ENCODE measurements at places on chromosomes 7 and 10.

DNA sequence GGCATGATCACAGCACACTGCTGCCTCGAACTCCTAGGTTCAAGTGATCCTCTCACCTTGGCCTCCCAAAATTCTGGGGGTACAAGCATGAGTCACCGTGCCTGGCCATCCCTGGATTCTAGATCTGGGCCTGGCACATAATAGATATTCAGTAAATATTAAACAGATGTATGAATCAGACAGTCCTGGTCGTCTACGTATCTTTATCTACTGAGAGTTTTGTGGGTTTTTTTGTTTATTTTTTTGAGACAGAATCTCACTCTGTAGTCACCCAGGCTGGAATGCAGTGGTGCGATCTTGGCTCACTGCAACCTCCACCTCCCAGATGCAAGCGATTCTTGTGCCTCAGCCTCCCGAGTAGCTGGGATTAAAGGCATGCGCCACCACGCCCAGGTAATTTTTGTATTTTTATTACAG, 24.3 kb upstream of the ITGB1 start:
- peak; percentile 94 for DNase-seq

DNA sequence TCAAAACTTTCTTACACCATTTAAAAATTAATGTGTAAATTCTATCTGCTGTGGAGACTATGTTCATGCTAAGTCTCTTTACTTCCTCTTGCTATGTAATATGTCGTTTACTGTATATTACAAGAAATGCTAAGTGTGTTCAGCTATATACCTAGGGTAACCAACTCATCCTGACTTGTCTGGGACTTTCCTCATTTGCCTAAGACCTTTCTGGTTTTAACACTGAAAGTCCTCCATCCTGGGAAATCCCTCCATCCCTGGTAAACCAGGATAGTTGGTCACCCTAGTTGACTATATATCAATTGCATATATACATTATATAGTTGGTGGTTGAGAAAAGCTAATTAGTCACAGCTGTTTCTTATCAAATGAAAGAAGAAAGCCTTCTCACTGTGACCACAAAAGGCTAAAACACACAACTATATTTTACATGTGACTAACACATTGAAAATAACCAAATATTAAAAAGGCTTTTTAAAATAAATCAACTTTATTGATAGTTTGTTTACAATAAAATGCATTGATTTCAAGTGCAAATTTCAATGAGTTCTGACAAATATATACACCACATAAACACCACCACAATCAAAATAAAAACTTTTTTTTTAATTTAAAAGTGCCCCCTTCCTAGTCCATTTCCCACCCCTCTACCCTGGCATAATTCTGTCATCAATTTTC, 167.7 kb upstream of the INHBA start:
- peak; percentile 84 for DNase-seq

- DNase-seq: no peak
These were observed 49.5 kb upstream of the PPP2R2D start for GRCh38 chr10:131851346-131851745.

DNA sequence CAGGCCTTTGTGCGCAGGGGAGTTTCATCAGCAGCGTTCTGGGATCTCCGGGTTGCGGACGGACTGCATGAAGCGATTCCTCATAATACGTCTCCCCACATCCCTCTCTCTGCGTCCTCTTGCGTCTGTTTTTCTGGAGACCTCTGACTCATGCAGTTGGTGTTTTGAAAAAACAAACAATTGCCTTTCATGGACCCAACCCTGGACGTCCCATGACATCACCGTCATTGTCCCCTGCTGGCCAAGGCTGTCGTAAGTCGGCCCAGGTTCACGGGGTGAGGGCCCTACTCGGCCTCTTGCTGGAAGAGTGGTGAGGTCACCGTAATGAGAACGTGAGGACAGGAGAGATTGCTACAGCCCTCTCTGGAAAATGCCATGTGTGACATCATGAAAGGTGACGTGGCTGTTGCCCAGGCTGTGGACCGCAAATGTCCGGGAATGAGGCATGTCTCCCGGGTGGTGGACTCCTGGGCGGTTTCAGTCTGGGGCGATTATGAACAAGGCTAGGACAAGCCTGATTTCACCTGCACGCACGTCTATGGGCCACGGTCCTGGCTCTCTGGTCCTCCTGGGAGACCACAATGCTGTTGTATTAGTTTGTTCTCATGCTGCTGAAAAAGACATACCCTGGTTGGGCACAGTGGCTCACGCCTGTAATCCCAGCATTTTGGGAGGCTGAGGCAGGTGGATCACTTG, 9.8 kb upstream of the MAFK start:
- DNase-seq: no peak

DNA sequence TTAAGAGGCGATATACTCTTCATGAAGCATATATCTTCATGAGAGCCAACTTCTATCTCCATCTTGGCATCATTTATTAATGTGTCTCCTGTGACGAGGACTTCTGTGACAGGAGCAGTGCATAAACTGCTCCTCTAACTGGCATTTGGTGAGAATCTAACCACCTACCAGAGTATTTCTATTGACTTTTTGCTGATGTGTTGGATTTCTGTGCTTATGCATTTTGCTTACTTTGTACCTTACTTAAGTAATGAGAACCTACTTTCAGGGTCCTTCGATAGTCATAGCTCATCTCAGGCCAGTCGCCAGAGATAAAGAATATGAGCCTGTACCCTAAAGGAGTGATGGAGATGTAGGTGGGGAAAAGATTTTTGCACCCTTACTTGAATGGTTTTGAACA, 265.7 kb downstream of the SUGCT start:
- DNase-seq: no peak

DNA sequence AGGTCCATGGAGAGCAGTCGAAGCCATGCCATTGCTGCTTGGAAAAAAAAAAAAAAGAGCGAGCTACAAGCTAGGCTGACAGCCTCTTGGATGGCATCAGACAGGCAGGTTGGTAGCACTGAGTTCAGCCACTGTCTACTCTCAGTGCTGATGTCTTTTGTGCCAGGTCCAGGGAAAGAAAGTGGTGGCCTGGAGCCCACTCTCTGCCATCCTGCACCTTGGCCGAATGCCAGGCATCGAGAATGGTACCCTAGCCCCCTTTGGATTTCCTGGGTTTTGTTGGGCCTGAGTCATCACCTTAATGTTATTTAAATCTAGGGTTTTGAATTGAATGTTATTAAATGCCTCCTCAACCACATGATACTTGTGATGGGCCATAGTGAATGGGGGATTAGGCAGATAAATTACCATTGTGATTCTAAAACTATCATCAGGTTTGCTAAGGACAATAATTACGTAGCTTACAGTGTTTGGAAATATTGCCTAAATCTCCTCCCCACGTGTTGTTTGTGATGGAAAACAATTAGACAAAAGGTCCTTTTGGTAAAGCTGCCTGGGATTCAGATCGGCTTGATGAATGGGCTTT, 195.7 kb upstream of the GPR26 start:
- DNase-seq: no peak

DNA sequence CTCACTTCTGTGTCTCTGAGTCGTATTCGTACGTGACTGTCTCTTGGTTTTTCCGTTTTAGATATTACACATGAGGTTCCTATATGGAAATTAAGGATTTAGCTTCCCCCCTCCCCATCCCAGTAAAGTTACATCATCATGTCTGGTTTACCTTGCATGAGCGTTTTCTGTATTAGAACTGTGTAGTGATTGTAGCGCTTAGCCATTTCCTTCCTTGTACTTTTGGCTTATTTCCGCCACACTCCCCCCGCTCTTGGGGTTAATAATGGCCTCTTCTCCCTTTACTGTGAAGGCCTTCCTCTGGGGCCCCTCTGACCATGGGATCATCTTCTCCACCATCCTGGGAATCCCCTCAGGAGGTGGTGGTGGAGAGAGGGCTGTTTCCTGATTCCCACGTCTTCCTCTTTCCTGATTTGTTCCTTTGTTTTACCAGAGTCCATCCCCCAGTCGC, 27.2 kb upstream of the AP5Z1 start:
- DNase-seq: no peak

GRCh38 chr10:80503584-80504157, 34.0 kb upstream of the SH2D4B start:
- no peak for DNase-seq

DNA sequence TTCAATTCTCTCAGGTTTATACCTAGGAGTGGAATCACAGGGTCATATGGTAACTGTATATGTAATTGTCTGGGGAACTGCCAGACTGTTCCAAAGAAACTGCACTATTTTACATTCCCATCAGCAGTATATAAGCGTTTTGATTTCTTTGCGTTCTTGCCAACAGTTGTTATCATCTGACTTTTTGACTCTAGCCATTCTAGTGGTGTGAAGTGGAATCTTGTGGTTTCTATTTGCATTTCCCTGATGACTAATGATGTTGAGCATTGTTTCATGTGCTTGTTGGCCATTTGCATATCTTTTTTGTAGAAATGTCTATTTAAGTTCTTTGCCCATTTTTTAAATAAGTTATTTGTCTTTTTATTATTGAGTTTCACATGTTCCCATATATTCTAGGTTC, 44.3 kb upstream of the ZC3HAV1 start:
- peak; percentile 55 for DNase-seq

DNA sequence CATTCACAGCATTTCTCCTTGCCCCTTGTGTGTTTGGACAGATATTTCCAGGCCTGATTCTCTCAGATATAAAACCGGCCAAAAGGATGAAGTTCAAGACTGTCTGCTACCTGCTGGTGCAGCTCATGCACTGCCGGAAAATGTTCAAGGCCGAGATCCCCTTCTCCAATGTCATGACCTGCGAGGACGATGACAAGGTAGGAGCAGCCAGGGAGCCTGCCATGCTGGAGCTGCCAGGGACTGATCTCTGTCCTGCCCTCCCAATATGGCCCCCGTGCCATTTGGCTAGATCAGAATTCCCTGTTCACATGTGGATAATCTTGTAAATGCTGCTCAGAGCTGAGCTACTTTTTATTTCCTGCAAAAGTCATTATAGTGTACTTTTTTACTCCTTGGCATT, 87.8 kb downstream of the ADCY1 start:
- no peak for DNase-seq

DNA sequence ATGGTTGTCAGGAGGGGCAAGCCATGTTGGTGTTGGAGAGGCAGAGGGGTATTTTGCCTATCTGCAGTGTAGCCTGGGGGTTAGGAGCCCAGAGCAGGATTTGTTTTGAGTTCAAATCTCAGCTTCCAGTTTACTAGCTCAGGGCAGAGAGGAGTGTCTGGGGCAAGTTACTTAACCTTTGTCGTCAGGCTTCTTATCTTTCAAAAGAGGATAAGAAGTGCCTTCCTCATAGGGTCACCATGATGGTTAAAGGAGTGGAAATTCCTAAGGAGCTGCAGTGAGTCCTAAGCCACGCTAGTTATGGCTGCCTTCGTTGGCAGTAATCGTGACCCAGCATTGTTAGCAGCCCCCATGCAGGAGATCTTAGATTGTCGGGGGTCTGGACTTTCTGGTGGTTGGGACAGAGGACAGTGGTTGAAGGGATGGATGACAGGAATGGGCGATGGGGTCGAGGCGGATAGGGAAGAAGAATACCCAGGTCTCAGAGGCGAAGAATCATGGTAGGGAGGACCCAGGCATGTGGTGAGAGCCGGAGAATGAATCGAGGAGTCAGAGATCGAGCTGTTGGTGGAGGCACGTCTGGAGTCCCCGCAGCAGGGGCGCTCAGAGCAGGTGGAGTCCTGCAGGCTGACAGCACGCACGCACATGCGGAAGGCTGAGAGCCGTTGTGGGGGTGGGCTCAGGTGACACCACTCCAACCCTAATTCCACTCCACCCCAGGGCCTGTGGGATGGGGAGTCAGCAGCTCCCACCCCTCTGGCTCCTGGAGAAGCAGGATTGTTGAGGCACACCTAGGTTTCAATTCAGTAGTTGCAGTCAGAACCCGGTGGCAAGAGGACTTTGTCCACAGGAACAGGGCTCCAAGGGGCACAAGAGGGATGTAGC, 11.6 kb downstream of the ADCK2 start:
- no peak for DNase-seq

DNA sequence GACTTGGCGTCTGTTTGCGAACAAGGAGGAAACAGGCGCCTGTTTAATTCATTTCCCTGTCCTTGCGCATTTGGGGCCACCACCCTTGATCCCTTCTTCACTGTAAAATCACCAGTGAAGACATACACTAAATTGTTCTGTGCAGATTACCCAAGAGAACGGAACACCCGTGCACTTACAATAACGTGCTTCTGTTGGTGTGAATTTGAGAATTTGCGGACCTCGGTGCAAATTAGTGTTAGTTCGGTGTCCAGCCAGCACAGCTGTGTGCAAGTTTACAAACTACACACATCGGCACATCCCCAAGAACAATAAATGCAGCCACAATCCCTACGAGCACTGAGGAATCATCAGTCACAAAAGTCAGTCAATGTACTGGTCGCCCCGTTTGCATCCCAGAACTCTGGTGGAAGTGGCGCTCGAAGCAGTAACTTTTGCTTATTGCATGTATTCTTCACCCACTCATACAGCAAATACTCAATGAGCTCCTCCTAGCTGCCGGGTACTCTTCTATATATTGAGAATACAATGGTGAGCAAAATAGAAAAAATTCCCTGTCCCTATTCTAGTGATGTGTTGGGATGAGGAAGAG, 786 bp upstream of the CNOT4 start:
- DNase-seq: peak; percentile 22

- DNase-seq: no peak
These were observed 49.8 kb downstream of the CARD11 start for GRCh38 chr7:2993868-2994267.

DNA sequence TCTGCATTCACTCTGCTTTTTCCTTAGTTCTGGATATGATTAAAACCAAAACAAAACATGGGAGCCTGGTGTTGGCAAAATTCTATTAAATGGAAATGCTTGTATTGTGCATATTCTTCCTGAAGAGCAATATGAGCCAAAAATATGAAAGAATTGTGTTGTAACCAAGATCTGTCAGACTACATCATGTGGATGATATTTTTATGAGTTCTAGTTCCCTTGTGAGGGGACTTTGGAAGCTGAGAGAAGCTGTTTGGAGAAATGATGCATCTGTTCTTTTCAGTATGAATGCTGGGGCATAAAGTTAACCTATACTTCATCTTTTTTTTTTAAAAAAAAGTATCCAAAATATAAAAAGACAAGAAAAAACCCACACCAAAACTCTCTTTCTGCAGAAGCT, 782.7 kb downstream of the ANKRD7 start:
- no peak for DNase-seq

DNA sequence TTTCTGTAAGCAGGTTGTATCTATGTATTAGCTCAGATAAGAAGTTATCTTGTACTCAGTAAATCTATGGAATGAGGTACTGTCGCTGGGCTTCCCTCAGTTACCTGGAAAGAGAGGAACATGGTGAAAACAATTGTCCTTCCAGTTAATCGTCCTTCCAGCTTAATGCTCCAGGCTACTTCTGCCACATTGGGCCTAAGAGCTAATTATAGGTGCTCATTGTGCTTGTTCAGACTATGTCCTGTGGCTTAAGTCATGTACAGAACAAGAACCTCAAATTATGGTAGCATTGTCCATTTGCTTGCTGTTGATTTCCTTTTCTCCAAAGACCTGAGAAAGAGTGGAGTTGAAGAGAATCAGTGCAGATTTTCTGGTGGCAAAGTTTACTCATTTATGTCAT, 86.1 kb upstream of the MBL2 start:
- DNase-seq: no peak

GRCh38 chr10:18231480-18231879, 91.3 kb downstream of the CACNB2 start:
- no peak for DNase-seq
